Left ventricle myocardium superior (tissue), 1 donor: ENCODE measurements at places on chromosomes 3 and 15.

GRCh38 chr3:124063197-124063909, 71.4 kb upstream of the ROPN1 start:
- no peak for DNase-seq

- DNase-seq = no peak
These were observed 51.6 kb downstream of the LIPC start for GRCh38 chr15:58483376-58483775.

DNA sequence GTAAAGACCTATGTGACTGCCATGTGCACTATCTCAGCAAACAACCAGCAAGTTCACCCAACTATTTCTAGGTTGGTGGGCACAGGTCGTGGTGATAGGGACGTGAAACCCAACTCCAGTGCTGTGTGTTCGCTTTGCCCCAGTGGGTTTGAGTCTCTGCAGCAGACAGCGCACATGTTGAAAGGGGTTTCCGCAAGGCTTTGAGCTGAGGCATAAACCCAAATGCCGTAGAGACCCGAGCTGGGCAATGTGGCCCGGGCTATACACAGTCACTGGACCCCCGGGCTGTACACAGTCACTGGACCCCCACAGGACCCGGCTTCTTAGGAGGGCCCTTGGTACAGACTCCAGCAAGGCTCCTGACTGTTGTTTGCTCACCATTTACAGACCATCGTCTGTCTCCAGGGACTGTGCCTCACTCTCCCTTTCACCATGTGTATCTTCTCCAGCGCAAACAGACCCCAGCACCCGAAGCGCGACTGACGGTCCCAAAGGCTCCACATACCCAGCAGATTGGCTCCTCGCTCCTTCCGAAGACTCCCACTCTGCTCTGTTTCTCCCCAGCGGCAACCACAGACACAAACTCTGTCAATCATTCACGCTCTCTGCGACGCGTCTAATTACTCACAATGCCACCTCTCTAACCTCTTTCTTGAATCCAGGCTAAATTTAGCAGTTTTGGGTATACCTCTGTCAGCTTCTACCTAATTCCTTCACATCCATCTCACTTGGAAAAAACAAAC, 31.2 kb downstream of the PCSK6 start:
- DNase-seq = no peak

- no peak for DNase-seq
These were observed 6.8 kb downstream of the GCNT3 start for GRCh38 chr15:59618406-59618805.

DNA sequence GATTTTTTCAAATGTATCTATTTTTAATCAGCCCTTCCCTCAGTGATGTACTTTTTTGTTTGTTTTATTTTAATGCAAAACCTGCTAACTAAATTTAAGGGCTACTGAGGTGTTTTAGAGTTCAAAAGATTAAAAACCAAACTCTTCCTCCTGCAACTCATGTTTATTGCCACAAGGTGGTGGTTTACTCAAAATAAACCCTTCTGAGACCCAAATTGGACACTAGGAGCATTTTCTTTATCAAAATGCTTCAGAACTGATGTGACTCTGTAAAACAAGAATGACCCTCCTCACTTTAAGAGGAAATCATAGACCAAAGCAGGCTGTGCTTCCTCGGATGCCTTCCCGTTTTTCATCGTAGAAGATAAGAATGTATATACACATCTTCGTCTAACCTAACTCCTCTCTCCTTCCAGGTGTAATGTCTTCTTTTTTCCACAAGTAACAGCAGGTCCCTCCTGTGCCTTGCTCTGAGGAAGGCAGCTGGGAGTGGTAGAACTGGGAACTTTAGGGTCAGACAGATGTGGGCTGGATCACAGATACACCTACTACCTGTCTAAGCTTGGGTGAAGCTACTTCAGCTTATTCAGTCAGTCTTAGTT, 2.9 kb upstream of the NME9 start:
- DNase-seq = no peak
